GM03348 (cell line): ENCODE measurements at places on chromosomes 12 and 14.

- no peak for DNase-seq
Observed at GRCh38 chr14:49769581-49770211, 1.7 kb downstream of the KLHDC2 start.

GRCh38 chr14:62006116-62006731, 244.0 kb downstream of the SNAPC1 start:
- no peak for DNase-seq

DNA sequence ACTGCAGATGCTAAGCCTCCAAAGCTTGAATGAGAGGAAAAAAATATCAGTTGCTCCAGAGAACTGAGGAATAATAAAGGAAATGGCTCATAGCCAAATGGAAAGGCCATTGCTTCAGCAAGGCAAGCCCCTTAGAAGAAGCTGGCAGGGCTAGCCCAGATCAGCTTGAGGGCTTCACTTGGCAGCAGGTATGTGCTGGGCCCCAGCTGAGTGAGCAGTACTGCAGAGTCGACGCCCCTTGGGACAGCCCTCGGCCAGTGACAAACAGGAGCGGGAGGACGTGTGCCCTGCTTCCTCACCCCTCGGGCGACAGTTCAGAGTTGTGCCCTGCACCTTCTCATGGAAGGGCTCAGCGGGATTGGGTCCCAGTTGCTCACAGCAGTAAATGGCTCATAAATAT, 1031.2 kb upstream of the TMEM132C start:
- DNase-seq: no peak

DNA sequence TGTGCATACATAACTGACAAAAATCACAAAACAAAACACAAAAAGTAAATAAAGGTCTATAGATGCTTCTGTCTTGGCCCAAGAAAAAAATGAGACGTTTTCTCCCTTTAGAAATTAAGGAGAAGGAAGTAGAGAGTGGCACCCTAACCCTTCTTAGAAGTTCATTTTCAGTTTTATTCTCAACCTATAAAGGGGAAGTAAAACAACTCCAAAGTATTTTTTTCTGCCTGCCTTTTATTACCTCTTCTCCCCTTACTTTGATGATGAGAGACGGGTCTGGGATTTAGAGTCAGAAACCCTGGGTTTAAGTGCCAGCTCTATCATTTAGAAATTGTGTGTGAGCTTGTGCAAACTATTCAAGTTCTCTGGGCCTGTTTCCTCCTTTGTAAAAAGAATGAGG, 2.8 kb downstream of the PRIM1 start:
- DNase-seq: no peak

DNA sequence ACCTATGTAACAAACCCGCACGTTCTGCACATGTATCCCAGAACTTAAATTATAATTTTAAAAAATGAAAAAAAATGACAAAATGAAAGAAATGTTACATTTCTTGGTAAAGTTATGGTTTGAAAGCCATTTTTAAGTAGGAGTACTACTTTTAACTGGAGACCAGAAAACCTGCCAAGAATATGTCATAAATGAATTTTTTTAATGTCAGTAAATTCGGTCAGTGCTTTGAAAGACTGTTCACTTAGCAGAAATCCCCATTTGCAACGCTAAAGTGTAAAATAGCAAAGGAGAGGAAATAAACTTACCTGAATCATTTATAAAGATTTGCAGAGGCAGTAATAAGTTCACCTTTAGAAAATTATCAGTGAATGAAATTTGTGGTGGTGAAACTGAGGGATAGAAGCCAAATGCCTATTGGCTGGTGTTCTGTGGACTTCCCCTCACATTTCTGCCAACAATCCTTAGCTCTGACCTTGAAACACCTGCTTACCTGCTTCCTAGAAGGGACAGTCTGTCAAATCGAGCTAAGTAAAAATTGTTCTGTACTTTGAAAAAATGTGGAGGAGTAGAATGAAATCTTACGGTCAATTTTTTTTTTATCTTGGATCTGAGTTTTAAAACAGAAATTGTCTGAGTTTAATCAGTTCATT, 714.2 kb downstream of the SLC6A15 start:
- DNase-seq: no peak

DNA sequence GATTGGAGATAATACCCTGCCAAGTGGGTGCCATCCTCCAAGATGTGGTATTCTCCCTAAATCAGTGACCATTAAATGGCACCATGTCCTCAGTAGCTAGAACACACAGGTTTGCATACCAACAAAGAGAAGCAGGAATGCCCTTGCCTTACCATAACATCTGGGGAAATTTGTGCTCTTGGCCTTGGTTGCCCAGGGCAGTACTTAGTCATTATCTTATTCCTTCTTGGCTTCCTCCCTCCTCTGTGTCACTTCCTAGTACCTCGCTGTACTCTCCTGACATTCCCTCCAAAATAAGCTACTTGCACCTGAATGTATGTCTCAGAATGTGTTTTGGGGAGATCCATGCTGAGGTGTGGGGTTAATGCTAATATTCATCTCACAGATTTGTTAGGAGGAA, 43.4 kb downstream of the GPR65 start:
- no peak for DNase-seq

GRCh38 chr12:124490584-124491305, 76.7 kb downstream of the NCOR2 start:
- DNase-seq: no peak

DNA sequence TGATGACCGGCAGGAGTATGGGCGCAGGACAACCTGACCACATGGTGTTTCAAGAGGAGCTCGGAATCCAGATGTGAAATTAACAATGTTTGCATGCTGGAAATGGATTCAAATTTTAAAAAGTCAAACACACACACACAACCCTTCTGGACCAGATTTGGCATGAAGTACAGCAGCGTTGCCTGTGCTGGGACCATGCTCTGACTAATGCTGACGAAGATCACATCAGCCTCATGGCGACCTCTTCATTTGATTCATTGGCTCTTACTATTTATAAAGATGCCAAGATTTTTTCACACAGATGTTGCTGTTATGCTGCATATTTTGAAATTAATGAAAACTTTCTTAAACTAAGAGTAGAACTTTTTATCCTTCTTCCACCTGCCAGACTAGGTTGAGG, 926.6 kb upstream of the TMEM132C start:
- peak; percentile 23 for DNase-seq

- no peak for DNase-seq
Observed at GRCh38 chr14:82855912-82856391, 1322.3 kb upstream of the SEL1L start.

DNA sequence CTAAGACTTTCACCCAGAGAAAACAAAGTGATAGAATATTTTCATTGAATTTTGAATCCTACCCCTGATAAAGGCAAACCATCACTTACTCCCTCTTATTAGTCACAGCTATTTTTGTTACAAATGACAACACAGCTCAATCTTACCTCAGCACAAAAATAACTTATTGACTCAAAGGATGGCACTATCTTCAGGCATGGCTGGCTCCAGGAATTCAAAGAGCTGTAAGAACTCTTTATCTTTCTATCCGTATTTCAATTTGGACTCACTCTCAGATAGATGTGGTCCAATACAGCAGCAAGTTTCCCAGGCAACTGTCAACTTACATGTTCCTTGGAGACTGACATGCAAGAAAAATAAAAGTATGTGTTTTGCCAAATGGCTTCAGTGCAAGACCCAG, 709.4 kb upstream of the MDGA2 start:
- no peak for DNase-seq

- peak; percentile 77 for DNase-seq
Observed at GRCh38 chr14:59126714-59127436, 61.6 kb upstream of the DAAM1 start.

GRCh38 chr14:98118749-98119148, 1153.2 kb downstream of the BCL11B start:
- DNase-seq: no peak

DNA sequence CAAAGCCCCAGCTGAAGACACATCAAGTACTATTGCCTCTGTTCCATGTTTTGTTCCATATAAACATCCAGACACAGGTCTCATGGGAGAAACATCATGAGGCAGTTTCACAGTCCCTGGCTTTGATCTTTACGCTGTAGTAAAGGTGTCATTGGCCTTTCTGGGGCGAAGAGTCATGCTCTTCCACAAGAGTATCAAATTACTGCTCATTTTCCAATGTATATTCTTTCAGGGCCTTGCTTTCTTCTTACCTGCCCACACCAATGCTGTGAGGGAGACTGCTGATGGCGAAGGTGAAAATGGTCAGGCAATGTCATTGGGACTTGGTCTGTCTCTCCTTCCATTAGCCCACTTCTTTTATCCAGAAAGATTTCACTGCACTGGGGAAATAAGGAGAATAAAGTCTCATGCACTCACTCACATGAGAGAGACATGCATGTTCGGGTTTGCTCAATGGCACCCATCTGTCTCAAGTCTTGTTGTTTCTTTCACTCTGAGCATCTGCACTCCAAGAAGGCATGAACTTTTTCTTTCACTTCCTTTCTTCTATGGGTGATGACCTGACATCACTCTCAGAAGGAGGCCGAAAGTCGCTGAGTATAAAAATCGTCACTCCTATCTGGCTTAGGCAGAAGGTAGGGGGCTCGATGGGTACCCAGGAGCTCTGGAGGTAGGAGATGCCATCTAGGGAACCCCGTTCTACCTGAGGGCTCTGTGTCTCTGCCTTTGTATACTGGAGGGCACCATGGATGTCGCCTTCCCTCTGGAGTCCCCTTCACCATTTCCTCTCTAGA, 1.3 kb upstream of the JDP2 start:
- DNase-seq: no peak

DNA sequence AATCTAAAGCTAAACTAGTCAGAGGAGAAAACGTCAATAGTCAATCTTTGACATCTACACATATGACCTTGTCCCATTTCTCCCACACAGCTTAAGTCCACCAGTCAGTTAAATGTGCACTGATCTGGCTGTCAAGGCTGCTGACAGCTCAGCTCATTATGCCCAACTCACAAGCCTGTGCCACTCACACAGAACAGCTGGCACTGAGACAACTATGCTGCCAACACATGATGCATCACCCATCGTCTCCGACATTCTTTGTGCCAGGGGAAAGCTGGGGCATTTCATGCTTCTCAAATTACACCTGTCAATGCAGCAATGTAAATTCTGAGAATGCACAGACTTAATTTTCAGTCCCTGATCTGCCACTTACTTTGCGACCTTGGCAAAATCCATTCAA, 25.3 kb downstream of the GNS start:
- DNase-seq: no peak

GRCh38 chr14:65419593-65420252, 7.2 kb downstream of the FUT8 start:
- no peak for DNase-seq

GRCh38 chr14:32509632-32510187, 180.6 kb downstream of the AKAP6 start:
- DNase-seq: peak; percentile 84

DNA sequence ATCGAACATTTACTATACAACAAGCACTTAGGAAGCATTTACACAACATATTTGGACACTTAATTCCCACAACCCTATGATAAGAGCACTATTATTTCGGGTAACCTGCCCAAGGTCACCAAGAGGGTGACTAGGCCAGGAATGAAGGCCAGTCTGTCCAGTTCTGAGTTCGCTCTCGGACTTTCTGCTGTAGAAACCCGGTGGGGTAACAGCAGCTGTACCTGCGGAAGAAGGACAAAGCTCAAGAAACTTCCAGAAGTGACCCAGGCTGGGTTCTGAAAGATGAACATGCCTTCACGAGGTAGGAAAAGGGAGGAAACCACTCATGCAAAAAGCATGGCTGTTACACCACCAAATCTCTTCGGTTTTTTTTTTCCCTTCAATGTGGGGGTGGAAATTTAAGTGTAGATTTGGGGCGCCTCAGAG, 10.8 kb downstream of the PLA2G1B start:
- no peak for DNase-seq

DNA sequence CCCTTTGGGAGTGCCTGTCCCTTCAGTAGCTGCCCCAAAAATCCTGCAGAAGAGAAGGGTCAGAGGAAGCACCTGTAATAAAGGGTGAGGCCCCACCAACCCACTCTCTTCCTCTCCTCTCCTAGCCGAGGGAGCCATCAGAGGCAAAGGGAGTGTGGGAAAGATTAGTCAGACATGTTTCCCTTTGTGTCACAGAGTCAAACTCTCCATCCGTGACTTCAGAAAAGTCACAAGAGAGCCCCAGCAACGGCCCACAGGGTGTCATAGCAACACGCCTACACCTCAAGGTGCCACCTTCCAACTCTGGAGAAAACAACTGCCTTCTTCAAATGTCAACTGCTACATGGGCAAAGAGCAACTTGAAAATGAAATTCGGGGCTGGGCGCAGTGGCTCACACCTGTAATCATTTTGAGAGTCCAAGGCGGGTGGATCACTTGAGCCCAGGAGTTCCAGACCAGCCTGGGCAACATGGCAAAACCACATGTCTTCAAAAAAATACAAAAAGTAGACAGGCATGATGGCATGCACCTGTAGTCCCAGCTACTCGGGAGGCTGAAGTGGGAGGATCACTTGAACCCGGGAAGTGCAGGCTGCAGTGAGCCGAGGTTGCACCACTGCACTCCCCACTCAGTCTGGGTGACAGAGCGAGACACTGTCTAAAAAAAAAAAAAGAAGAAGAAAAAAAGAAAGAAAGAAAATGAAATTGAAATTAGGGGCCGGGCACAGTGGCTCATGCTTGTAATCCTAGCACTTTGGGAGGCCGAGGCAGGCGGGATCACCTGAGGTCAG, 17.7 kb upstream of the CD27 start:
- no peak for DNase-seq

GRCh38 chr12:43151441-43151981, 400.5 kb downstream of the ADAMTS20 start:
- peak; percentile 34 for DNase-seq

DNA sequence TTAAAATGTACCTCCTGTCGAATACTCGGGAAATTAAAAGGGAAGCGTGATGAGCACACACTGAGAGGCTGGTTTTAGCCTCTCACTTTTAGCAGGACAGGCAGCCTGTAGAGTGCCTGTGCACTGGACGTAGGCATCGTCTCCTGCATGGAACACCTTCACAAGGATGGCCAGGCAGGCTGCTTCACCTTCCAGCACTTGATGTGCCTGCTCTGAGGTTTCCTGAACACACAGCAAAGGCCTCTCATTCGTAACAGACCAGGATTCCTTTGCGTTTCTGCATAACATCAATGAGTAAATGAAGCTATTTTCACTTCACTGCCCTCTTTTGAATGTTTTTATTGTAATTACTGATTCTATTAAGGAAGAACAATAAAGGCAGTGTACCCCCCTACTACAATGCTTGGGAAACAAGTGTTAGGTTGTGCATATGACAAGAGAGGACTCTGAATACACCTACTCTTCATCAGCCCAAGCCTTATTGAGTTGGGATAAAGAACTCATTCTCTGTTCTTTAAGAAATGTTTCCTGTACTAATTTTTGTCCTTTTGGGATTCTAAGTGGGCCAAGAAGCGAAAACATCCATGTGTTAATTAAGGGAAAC, 1077.6 kb upstream of the FOXG1 start:
- no peak for DNase-seq
